ENCODE measurements at places on chromosomes 1 and 21.

DNA sequence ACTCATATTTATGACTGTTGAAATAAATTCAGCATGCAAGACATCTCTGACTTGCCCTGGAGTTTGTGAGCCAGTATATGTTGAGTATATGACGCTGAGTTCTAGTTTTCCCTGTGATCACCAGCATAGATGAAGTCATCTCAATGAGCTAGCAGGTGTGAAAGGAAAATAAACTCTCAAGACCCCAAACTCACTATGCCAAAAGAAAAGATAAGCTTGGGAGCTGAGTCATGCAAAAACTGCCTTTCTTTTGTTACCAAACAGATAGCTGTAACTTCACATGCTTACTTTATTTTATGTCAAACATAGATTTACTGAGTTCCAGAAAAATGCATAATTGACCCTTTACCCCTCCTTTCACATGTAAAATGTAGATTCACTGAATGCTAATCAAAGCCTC, 52.9 kb downstream of the SERBP1 start:
- no peak for DNase-seq

DNA sequence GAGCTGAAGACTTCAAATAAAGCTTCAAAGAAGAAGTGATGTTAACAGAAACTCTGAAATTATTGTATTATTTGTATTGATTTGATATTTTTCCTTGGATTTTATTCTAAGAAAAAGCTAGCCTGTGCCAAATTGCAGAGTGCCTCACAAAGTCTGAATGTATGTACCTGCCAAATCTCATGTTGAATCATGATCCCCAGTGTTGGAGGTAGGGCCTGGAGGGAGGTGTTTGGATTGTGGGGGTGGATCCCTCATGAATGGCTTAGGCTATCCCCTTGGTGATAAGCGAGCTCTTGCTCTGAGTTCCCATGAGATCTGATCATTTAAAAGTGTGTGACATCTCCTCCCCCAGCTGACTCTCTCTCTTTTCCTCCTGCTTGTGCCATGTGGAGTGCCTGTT, 43.6 kb downstream of the ACKR1 start:
- DNase-seq = no peak

DNA sequence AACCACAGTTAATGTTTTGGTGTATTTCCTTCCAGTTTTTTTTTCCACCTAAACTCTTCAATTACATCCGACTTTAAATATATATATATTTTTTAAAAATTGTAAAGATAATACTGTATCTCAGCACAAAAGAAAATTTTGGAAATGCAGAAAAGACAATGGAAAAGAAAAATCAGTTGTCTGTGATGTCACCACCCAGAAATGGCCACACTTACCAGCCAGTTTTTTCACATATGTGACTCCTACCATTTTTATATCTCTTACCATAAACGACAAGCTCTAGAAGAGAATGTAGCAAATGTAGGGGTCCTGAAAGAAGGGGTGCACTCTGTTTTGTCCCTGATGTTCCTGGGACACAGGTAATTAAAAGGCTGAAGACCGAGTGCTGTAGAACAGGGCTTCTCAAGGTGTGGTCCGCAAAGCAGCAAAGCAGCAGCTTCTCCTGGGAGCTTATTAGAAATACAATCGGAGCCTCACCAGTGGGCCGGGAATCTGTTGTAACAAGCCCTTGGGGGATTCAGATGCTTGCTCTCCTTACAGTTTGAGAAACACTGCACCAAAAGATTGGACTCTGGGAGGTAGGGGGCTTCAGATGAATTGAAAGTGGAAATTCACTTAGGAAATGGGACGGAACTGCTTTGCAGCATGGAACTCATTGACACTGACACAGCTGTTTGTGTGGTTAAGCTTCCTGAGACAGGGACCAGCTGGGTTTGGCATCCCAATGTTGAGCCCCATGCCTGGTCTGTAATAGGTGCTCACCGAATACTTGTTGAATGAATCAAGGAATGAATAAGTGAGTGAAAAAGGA, 44.1 kb downstream of the ALPL start:
- DNase-seq = no peak

DNA sequence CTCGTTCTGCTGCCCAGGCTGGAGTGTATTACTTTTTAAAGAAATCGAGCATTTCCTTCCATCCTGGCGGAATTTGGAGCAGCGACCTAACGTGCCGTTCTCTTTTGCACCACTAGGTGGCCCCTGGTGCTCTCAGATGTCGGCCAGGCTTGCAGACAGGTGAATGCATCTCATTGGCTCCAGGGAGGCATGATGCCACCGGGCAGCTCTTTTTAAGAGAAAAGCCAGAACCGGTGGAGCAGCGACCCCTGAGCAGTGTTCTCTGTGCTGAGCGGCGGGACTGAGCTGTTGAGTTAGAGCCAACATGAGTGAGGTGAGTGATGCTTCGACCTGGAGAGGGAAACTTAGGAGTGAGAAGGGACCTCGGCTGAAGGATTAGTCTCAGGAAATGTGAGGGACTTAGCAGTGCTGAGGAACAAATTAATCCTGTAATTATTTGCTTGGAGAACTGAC, at the start of gene PCP4:
TSS of gene PCP4 (plus strand) at position 241 of the 453 bp plus-strand sequence. CDS start at position 305, 64 bp downstream.
- peak; percentile 40 for DNase-seq

DNA sequence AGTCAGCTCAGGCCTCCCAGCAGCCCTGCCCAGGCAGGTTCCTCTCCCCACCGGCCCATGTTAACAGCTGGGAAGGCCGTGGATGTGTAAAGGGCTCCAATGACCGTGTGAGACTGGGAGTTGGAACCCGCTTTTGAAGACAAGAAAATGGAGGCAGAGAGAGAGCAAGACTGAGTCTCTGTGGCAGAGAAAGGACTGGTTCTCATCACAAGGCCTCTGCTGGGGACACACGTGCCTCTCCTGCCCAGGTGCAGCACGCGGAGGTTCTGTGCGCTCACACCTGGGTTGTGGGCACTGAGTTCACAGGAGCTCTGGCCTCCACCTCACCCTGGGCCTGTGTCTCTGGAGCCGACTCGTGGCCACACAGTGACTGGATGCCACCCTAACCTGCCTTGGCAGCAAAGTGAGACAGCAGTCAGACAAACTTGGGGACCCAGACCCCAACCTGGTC, 27.0 kb downstream of the RUNX3 start:
- DNase-seq = no peak

Measured in hippocampal formation (tissue), 2 donors.